ENCODE measurements at places on chromosomes 11 and 22.

DNA sequence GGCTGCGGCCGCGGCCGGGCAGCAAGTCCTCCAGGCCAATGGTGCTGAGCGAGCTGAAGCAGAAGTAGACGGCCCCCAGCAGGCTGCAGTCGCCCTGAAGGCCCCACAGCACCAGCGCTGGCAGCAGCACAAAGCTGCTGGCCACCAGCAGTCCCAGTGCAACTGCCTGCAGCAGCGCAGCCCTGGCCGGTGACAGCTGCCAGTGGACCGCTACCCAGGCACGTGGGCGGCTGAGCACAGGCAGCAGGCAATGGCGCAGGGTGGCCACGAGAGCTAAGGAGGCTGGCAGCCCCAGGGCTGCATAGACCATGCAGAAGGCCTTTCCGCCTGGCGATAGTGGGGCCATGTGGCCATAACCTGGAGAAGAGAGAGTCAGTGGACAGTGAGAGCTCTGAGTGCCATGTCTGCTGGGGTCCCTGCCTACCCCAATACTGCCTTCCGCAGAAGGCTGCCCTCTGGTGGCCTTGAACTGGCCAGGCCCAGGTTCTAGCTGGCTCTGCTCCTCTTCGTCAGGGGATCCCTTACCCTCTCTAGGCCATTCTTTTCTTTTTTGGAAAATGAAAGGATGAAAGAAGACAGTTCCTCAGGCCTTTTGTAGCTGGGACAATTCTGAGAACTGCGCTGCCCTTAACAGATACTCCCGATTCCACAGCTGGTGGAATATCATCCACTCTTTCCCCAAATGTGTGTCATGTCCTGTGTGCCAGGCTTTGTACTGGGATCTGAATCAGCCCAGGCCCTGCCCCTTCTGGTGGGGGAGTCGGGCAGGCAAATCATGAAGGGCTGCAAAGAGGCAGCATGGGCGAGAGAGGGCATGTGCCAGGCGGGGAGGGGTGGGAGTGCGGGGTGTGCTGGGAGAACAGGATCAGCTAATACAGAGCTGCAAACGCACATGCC, 1.8 kb downstream of the KCNK7 start:
- no peak for DNase-seq

DNA sequence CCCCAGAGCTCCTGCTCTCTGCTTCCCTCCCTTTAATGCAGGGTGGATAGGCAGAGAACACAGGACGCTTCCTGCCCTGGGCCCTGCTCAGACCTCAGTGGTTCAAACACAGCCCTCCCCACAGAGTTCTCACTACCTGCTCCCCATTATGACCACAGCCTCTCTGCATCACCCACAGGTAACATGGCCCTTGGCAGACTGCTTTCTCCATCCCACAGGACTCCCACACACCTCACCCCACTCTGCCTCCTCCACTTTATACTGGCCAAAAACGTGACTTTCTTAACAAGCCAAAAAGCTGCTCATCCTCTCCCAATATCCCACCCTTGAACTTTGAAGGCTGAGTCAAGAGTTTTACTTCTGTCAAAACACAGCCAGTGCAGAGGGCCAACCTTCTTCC, 33.8 kb downstream of the BUD13 start:
- no peak for DNase-seq

- no peak for DNase-seq
Observed at GRCh38 chr11:5123802-5124521, 14.2 kb downstream of the OR52A5 start.

DNA sequence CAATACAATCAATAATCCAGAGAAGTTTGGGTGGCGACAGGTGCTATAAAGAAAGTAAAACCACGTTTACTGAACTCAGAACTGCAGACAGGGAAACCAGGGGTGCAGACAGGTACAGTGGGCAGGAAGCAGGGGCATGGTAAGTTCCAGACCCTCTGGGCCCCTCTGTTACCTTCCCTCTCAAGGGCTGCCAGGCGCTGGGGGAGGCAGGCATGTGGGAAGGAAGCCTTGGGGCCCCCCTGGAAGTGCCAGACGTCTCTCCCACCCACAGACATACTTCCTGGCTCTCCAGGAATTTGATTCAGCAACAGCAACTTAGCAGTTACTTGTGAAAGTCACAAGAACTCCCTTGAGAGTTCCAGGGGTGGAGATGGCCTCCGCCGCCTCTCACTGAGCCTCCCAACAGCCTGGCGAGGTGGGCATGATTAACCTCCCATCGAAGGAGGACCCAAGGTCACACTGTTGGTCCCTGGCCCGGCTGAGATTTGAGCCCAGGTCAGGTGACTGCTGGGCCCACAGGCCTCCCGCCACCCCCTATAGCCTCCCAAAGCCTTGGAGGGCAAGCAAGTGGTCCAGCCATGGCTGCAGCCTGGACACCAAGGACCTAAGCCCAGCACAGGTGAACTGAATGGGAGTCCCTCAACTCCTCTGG, 14.1 kb upstream of the TSKU start:
- no peak for DNase-seq

DNA sequence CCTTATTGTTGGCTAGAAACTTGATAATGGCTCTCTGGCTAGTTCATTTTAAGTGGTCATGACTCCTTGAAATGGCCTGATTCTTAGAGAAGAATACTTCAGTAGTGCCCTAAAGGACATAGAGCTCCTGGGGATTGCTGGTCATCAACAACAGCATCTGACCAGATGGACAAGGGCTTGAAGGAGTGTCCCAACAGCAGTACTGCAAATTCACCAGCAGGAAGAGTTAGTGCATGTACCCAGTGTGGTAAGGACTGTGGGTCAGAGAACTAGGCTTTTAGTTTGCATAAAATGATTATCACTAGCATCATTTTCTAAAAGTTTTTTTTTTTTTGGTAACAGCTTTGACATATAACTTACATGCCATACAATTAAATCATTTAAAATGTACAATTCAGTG, 39.5 kb upstream of the CUL5 start:
- DNase-seq: no peak

- no peak for DNase-seq
Observed at GRCh38 chr22:16956290-16956689, 51.7 kb downstream of the GAB4 start.

GRCh38 chr22:49975543-49976389, 15.2 kb downstream of the PIM3 start:
- DNase-seq: no peak

DNA sequence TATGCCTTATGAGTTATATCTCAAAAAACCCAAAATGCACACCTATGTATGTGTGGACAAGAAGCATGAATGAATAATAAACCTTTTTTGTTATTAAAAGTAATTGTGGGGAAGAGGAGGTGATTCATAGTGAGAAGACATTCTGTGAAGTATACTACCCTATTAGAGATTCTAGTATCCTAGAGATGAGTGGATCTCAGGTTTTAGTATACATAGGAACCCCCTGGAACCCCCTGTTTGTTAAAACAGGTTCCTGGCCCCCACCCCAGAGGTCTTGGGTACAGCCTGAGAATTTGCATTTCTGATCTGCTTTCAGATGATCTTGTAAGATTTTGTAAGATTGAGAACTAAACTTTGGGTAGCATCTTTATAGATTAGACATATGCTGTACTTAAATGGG, 17.5 kb downstream of the NUCB2 start:
- no peak for DNase-seq

DNA sequence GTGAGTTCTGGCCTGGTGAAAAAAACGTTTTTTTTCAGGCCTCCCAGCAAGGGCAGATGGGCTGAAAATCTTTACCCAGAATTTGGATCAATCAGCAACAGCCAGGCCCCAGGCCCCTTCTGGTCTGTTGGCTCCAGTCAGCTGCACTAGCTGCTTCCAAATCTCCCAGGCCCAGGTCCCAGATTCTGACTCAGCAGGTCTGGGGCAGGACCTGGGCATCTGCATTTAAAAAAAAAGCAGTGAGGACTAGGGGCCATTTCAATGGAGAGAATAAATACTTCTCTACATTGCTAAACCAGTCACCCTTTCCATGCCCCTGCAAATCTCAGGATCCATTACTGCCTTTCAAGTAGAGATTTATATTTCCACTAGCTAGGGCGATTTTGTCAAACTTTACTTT, 4.3 kb downstream of the SLC15A3 start:
- no peak for DNase-seq

DNA sequence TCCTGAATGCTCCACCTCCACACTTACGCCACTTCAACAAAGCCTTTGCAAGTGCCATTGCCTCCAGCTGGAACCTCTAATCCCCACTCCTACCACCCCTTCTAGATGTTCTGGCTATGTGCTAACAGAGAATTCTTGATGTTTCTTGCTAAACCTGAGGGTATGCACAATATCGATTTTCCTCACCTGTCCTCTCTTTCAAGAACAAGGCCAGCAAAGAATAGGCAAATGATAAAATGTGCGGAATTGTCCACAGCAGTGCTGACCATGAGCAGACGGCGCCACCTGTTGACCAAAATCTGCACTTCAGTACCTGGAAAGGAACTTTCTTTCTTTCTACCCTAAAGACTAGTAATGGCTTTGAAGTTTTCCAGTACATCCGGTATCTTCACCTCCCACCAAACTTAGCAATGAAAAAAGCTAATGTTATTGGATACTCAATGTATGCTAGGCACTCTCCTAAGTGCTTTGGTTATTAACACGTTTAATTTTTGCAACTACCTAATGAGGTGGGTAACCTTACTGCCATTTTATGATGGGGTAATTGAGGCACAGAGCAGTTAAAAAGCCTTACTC, 3.4 kb downstream of the TIMM10 start:
- DNase-seq: peak; percentile 64

DNA sequence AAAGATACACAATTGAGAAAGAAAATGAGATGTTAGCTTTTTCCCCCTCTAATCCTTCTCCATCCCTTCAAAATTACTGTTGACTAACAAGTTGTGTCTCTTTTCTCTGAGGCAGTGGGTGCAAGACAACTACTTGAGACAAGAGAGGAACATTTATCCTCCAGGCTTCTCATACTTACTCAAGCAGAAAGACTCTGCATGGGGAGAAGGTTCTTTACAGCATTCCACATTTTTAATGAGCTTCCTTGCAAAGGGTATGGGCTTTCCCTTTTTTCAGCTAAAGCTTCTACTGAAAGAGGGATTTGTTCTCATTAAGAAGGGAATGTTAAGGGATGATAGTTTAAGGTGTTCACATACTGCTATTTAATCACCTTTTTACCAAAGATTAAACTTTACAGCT, 47.8 kb downstream of the PAX6 start:
- no peak for DNase-seq

DNA sequence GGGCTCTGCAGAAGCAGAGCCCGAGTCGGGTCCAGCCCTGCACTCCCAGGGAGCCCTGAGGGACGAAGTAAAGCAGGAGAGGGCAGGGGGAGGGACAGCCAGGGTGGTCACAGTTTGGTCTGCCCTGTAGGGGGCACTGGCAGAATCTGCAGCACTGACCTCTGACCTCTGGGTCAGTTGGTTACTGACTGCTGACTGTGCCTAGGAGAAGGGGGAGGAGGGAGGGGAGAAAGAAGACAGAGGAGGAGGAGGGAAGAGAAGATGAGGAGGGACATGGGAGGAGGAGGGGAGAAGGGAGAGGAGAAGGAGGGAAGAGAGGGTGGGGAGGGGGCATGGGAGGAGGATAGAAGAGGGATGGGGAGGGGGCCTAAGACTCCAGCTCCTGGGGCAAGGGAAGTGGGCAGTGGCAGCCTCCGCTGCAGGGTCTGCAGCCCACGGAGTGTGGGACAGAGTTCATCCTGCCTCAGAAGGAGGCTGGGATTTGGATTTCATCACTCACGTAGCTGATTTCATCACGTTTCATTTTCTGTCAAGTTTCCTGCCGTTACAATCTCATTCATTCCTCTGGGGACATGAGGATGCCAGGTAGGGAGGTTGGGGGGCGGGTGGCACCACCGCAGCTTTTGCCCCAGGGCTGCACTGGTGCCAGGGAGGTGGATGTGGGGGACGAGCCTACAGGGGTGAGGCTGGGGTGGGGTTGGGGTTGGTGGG, 55.2 kb downstream of the FLRT1 start:
- DNase-seq: no peak

DNA sequence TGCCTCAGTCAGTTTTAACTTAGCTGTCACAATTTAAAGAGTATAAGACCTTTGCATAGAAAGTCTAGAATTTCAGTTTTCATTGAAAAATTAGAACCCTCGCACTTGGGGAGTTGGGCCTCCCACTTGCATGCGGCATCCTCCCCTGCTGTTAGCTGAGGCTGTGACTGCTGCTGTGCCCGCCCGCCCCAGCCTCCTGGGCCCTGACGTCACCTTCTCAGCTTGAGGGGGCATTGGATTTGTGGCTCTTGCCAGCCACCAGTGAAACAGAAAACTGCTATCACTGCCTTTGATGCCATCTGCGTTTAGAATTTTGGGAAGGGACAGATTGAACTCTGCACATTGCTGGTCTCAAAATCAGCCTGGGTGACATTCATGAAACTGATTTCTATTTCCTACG, 108.7 kb downstream of the CTTN start:
- no peak for DNase-seq
